NCI-H524 treated with DMSO at 0.1 percent for 48 hours (cell line): ENCODE measurements at places on chromosomes 3 and 15.

DNA sequence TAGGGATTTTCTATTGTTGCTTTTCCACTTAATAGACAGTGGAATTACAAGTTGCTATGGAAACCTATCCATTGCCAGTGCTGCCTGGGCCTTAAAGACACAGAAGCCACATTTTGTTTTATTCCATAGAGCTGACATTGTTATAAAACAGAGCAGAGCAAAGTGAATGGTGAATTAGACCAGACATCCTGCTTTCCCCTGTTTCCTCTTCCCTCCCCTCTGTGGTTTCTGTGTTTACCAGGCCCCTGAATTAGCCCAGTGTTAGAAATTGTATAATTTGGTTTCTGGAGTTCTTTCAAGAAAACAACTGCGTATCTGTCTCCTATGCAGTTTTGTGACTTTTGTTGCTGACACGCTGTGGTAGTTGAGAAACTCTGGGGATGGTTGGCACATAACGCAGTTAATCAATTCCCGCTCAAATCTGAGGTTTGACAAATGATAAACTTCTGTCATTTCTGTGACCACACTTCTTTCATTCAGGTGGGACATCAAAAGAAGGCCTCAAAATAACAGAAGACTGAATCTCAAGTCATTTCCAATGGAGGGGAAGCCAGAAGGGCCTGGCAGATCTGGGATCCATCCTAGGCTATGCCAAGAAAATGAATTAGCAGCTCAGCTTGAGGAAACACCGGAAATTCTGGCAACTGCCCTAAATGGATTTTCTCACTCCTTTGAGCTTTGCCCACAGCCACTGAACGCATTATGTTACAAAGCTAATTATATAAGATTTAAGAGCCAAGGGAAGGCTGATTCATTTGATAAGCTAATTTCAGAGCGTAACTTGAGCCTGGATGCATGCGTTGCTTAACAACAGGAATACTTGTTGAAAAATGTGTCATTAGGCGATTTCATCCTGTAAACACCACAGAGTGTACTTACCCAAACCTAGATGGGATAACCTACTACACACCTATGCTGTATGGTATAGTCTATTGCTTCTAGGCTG is 46.9 kb downstream of the NR1D2 start:
- DNase-seq, result peak; percentile 71

- DNase-seq, result no peak
Measured at GRCh38 chr15:72285927-72286516, 13.7 kb upstream of the PARP6 start.

DNA sequence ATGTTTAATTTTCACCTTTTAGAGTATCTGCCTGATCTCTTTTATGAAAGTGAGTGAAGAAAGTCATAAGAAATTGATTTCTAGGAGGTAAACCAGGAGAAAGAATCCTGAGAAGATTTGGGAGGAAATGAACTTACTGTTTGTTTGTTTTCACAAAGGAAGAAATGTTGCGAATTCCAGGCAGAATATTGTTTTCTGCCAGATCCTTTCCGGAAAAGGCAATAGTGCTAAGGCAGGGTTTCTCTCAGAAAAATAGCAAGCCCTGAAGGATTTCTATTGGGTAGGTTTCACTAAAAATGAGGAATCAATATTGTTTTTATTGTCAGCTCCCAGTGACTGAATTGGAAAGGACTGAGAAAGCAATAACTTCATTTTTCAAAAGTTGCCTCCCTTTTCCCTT is 85.7 kb upstream of the TGFBR2 start:
- no peak for DNase-seq

- DNase-seq, result no peak
Measured at GRCh38 chr3:29195056-29195455, 85.8 kb upstream of the RBMS3 start.

- no peak for DNase-seq
Measured at GRCh38 chr3:125695688-125696087, 100.4 kb upstream of the OSBPL11 start.

DNA sequence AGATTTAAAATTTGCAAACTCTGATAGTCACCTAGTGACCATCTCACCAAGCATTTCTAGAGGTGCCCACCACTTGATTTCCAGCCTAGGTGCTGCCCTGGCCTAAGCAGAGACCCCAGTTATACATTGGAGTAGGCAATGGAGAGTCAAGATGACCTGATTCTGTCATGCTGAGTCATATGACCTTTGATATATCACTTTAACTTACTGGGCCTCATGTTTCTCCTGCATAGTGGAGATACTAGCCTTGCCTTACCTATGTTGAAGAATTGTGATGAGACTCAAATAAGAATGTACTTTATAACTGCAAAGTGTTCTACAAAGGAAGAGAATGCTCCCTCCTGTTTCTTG is 75.5 kb upstream of the XCR1 start:
- no peak for DNase-seq

- DNase-seq, result no peak
Measured at GRCh38 chr3:63662500-63662899, 10.0 kb downstream of the SNTN start.

GRCh38 chr3:150727653-150728502 is 24.2 kb upstream of the ERICH6 start:
- no peak for DNase-seq

GRCh38 chr3:175940243-175940642 is 1081.1 kb downstream of the NAALADL2 start:
- DNase-seq, result peak; percentile 95

DNA sequence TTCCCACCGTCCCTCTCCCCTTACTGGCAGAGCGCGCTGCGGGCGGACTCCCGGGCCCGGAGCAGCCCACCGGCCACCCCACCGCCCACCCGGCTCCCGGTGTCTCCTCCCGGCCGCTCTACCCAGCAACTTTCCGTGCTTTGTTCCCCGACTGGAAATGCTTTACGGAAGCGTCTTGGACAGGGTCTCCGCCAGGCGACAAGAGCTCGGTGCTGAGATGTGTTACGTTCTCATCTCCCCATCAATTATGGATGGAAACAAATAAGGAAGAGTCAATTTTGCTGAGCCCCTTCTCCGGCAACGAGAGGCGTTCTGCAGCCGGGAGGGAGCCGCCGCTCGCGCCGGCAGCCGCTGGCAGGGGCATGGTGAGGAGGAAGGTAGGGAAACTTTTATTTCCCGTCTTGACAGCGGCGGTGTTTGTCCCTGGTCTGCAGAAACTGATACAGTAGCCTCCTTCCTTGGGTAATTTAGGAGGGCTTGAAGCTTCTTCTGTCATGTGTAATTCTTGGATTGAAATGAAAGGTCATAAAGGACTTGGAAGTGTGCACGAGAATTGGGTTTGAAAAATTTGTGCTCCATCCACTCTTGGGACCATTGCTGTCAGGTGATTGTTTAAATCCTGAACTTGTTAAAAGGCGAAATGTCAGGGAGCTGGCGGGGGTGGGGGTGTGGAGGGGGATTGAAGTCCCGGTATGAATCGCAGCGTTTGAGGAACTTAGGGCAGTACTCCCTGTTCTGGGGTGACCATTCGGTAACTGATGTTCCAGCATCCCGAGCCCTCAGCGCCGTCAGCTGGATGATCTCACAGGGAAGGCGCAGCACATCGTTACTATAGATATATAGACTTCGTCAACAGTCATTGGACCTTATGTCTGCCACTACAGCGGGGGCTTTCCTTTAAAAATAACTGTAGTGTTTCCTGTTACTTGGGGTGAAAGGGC is 1.5 kb downstream of the SEMA6D start:
- DNase-seq, result peak; percentile 26

GRCh38 chr15:74464216-74464615 is 3.3 kb upstream of the UBL7 start:
- no peak for DNase-seq

DNA sequence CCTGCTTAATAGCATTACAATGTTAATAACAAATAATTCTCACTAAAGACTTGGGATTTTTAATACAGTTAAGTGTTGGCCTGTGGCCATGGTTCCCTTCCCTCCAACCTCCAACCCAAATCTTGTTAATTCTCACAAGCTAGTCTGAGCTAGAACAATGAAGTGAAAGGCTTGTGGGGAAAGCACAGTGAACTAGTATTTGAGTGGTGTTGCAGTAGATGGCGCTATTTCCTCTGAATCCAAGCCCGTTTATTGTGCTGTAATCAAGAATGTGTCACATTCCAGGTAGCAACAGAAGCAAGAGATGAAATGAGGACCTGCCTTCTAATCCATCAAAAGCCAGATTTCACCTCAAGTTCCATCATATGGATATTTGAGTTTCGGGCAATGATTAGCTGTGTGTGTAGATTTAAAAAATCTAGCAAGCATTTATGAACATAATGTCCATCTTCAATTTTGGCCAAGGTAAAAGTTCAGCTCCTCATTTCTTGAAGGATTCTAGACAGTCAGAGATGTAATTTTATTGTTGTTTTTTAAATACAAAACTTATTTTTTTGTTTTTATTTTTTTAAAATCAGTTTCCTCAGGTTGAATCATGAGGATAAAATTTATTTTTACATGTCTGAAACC is 160.7 kb downstream of the SQOR start:
- peak; percentile 93 for DNase-seq

DNA sequence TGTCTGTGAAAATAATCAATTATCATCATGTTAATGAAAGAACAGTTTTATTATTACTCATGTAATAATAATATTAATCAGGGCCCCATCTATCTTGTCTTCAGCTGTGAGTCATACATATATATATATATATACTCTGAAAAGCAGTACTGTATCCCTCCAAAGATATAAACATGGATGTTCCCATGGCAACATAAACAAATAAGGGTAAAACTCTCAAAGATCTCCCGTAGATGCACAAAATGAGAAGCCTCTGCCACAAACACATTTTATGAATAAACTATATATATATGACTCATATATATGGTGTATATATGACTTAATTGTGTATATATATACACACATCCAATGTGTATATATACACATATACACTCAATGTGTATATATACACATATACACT is 163.8 kb upstream of the ARHGEF26 start:
- no peak for DNase-seq

- no peak for DNase-seq
Measured at GRCh38 chr3:127088511-127089351, 104.2 kb upstream of the PRR23E start.

GRCh38 chr3:146203776-146204175 is 42.8 kb upstream of the PLOD2 start:
- DNase-seq, result no peak

GRCh38 chr3:127637546-127637945 is 8.6 kb downstream of the PODXL2 start:
- DNase-seq, result no peak

DNA sequence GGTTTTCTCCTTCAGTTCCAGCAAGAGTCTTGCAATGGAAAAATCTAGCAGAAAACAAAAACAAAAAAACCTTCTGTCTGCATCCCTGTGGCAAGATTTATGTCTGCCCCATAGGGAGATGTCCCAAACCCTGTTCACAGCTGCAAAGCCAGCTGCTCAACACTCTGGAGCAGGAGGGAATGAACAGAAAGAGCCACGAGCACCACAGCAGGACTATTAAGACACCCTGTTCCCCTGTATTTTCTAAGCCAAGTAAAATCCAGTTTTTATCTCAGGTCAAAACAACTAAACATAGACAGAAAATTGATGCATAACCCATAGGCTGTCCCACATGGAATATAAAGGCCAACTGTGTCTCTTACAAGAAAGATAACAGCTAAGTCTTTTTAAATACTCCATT is 357.9 kb downstream of the LSAMP start:
- no peak for DNase-seq

DNA sequence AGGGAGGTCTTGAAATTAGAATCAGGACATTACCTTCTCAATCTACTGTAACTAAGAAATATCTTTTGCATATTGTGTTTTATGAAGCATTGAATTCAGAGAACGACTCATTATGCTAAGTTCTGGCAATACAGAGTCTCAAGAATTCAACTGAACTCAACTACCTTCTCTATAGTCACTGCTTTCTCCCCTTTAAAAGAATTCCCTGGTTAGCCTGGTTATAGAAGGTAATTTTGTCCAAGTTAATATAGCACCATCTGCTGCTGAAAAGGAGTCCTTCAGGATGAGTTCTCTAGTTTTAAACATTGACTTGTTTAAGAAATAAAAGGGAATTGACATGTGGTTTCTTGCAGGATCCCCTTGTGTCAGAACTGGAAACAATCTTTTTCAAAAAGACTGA is 60.2 kb downstream of the IL16 start:
- DNase-seq, result no peak

DNA sequence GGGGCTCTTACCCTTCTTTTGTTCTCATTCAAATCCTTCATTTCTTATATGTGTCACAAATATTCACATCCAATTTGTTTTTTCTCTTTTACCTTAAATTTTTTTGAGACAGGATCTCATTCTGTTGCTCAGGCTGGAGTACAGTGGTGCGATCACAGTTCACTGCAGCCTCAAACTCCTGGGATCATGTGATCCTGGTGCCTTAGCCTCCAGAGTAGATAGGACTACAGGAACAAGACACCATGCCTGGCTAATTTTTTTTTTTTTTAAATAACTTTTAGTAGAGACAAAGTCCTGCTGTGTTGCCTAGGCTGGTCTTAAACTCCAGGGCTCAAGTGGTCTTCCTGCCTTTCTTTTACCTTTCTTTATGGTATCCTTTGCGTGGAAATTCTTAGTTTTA is 66.5 kb downstream of the POLR2M start:
- DNase-seq, result no peak

DNA sequence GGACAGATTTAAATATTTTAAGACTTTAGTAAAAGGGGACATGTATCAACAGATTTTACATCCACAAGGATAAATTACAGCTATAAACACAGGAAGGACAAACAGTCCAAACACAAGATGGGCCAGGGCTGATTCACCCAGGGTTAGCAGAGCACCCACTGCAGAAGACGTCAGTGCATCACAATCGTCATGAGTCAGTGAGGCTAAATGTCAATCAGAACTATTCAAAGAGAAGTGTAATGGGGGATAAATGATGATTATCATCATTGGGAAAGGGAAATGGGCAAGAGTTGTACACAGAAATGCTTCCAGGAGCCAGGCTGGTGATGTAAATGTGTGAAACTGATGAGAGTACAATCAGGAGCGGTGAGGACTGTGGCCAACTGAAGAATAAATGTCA is 226.8 kb downstream of the PLCL2 start:
- no peak for DNase-seq

GRCh38 chr15:24878153-24878552 is 76.6 kb upstream of the SNRPN start:
- no peak for DNase-seq

DNA sequence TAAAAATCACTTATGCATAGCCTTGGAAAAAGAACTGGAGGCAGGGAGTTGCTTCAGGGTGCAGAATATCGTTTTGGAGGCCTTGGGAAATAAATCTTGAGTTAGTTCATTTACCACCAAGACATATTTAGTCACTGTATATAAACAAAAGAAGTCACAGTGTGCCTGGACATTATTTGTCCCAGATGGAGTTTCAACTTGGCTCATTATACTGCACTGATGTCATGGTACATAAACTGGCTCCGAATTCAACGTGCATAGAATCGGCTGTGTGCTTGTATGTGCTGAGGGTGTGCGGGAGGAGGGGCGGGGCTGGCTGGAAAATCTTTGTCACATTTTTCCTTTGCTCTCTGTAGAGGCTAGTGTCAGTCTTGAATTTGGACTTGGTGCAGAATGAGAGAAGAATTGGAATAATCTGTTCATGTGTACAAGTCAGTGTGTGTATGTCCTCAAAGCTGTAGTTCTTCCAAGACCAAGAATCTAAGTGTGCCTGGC is 86.6 kb downstream of the FNDC3B start:
- no peak for DNase-seq
